ENCODE measurements at places on chromosomes 16 and 17. TPM values are rescaled to one million over a fixed set of nuclear protein-coding genes. Genes with fewer than 3 reads are reported as not detected.

The ATP6V0A1 gene
- total RNA-seq: 61.6 TPM

The TMEM235 gene
- total RNA-seq: not detected

The RUNDC3A gene
- 6.0 TPM for total RNA-seq

The CDRT4 gene
- total RNA-seq: 6.7 TPM

The MYL11 gene
- 1,522 TPM for total RNA-seq

The ALDH3A2 gene
- total RNA-seq: 83.9 TPM

The TBC1D3K gene
- total RNA-seq: not detected

The NACA2 gene
- total RNA-seq: not detected

The NPIPB2 gene
- total RNA-seq: 11.8 TPM

The SYNGR2 gene
- total RNA-seq: 53.0 TPM

The SCNN1G gene
- 42.4 TPM for total RNA-seq

The CD7 gene
- total RNA-seq: 1.4 TPM

The ANKRD40CL gene
- not detected for total RNA-seq

The SMIM5 gene
- total RNA-seq: 20.1 TPM

The POLR3K gene
- total RNA-seq: 3.6 TPM

The SMPD3 gene
- total RNA-seq: 1.1 TPM

The NCBP3 gene
- 32.3 TPM for total RNA-seq

The UNC119 gene
- 102 TPM for total RNA-seq

The INPP5K gene
- total RNA-seq: 61.9 TPM

The VPS35 gene
- 86.1 TPM for total RNA-seq

The CNGB1 gene
- total RNA-seq: not detected

The CCDC154 gene
- total RNA-seq: 2.2 TPM

The PIRT gene
- not detected for total RNA-seq

The C16orf89 gene
- total RNA-seq: 5.7 TPM

The GNAO1 gene
- 4.1 TPM for total RNA-seq

The SGF29 gene
- total RNA-seq: 18.4 TPM

The ITGAL gene
- total RNA-seq: 9.5 TPM

The MYH2 gene
- total RNA-seq: 137 TPM

The PMFBP1 gene
- total RNA-seq: 1.9 TPM

The TSNAXIP1 gene
- total RNA-seq: 5.4 TPM
